ENCODE measurements at places on chromosomes 4 and X.

- peak; percentile 38 for DNase-seq
These were observed 37.0 kb upstream of the ATP6AP2 start for GRCh38 chrX:40543661-40544328.

DNA sequence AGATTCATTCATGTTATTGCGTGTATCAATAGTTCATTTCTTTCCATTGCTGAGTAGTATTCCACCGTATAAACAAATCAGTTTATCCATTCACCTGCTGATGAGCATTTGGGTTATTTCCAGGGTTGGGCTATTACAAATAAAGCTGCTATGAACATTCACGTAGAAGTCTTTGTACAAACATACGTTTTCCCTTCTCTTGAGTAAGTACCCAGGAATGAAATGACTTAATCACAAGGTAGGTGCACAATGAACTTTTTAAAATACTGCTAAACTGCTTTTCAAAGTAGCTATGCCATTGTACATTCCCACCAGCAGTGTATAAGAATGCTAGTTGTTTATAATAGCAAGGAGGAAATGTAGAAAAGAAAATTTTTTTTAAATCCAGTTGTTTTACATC lies 35.9 kb downstream of the SYTL4 start:
- no peak for DNase-seq

GRCh38 chrX:38991656-38992440 lies 190.6 kb downstream of the MID1IP1 start:
- DNase-seq = no peak

DNA sequence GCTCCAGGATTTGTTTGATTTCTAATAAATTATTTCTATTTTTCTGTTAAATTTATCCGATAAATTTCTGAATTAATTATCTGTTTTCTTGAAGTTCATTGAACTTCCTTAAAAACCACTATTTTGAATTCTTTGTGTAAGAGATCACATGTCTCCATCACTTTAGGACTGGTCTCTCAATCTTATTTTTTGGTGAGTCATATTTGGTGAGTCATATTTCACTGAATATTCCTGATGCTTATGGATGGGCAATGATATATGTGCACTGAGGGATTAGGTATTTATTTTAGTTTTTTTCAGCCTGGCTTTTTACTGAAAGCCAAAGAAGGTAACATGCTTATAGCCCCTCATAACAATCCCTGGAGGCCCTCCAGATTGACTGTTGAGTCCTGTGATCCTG lies 48.5 kb upstream of the IL15 start:
- peak; percentile 57 for DNase-seq

DNA sequence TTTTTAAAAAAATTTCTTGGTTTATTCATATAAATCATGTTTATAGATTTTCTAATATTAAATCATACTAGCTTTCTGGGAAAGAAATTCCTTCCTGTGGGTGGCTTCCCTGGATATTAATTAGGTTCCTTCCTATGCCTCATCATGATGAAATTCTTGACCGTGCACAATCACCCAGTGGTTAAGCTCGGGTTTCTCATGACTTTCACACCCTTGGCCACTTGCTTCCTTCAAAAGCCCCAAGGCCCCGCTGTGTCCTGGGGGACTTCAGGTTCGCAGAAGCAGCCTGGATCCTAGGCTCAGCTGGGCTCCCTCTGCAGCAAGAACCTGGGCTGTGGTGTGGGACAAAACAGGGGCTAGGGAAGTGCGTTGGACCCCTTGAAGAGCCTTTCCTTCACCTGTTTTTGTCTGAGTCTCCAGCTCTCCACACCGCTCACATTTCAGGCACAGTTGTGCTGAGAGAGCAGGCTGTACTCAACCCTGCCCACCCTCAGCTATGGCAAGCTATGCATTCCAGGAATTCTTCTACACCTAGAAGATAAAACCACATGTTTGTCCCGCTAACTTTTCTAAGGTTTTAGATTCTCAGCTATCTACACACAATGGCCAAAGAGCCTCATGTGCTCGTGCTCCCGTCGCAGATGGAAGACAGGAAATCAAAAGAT lies 48.9 kb upstream of the TMSB15B start:
- peak; percentile 38 for DNase-seq

GRCh38 chrX:21963731-21964405 lies 23.4 kb downstream of the SMS start:
- DNase-seq = peak; percentile 34

GRCh38 chrX:22392133-22392948 lies 119.6 kb downstream of the CBLL2 start:
- no peak for DNase-seq

GRCh38 chr4:7928711-7929110 lies 10.9 kb downstream of the AFAP1 start:
- DNase-seq = no peak

DNA sequence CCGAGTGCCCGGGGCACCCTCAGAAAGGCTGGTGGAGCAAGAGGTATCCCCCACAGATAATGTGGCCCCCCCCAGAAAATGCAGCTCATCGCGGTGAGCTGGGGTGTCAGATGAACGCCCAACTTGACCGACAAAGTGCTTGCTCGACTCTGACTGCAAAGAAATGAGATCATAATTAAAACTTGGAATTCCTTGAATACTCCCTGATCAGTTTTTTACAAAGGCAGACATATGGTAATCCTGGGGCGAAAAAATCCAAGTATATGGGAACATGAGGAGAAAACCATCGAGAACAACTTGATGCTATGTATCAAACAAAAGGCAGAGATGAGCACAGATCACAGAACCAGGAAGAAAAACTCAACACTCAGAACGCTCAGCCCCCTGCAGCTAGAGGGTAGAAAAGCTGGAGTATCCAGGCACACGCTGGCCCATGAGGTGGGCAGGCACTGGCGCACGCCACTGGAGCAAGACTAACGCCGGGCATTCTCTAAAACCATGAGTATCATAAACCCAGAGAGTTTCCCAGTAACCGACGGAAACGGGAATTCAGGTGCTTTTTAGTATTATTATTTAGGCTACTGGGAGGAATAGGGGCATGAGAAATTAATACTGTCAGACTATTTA lies 127.3 kb downstream of the AFAP1 start:
- DNase-seq = no peak

Measured in EL (cell line).